Amygdala (tissue), 56 donors: ENCODE measurements at places on chromosomes 3 and 15.

GRCh38 chr3:20752416-20752815, 566.4 kb upstream of the SGO1 start:
- DNase-seq: no peak

DNA sequence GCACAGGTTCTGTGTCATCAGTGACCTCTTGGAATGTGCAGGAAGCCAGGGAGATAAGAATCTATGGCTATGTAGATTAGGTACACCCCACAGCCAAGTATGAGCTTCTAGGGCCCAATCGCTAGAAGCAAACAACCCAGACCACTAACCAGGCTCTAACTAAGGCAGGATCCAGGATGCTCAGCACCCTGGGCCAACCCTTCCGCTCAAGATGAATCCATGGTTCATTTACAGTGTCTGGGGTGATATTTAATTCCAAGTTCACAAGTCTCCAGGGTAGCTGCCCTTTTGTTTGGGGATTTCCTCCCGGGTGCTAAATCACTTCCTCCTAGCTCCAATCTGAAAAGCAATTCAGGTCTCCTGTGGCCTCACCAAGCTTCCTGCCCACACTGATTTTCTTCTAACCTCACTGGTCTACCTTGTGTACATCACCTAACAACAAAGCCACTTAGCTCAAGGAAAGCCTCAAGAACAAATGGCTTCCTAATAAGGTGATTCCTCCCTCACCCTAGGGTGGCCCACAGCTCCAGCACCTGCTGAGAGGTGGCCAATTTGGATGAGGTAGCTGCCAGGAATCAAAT, 2.4 kb downstream of the EHD4 start:
- DNase-seq: no peak

DNA sequence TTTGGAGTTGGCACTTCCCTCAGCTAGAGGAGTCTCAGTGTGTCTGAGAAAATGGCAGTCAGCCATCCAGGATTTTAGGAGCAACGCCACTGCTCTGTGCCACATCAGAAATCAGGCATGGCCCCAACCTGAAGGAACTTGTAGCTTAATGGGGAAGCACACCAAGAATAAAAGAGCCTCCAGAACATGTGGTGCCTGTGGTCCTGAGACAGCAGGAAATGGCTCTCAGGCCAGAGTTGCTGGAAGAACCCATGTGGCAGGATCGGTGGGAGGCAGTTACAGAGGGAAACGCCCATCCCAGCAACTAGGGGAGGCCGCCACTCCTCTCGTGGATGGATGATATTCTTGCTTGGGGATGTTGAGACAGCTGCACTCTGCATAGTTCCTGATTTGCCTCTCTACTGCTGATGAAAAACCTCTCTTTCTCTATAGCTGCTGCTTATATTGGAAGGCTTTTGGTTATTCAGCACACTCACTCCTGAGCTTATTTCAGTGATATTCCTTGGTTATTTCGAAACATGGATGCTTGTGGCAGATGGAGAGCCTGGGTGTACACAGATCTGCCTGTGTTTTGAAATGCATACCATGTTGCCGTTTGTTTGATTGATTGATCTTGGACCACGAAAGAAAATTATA, 52.4 kb downstream of the KLHL25 start:
- DNase-seq: no peak

DNA sequence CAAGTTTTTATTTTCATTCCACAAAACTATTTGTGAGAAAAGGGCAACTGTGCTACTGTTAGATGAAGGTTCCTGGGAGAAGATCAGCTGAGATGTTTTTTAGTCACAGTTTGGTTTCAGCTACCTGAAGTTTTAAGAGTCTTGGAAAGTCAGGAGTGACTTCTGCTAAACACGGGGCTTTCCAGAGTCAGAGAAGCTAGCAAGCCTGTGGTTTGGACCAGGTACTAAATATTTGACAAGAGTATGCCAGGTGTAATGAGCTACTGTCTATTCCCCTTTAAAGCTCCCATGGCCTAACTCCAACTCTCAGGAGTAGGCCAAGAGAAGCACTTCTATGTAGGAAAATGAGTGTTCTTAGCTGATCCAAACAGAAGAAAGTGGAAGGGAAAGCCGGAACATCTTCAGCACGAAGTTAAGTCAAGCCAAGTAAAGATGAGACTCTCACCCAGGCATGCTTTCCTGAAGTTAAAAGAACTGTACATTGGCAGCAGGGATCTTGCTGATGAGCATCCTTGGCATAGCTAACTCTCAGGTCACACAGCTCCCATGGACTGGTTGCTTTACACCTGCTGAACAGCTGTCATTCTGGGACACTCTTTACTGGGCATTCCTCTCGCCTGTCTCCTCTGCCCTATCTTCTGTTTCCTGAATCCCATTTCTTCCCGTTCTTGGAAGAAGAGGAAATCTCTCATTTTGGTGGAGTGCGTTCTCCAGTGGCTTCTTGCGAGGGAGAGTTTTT, 22.5 kb downstream of the TM4SF18 start:
- DNase-seq: no peak

- no peak for DNase-seq
Measured at GRCh38 chr3:171827385-171827784, 15.8 kb upstream of the TMEM212 start.

- DNase-seq: no peak
Measured at GRCh38 chr15:71682001-71682400, 128.4 kb upstream of the NR2E3 start.

DNA sequence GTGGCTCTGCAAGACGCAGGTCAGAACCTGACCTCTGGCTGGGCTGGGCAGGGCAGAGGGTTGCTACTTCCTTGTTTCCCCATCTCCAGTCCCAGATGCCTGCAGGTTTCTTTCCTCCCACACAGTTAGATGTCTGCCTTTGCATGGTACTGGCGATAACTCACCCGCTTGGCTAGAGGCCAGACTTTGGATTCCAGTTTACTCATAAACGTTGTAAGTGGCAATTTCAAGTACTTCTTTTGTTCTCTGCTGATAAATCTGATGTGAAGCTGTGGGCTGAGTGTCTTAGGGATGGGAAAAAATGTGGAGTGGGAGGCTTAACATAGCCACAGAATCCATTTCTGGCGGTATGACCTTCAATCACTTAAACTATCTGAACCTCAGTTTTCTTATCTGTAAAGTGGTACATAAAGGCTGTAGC, 194.2 kb downstream of the EBLN2 start:
- no peak for DNase-seq

GRCh38 chr3:84965141-84965540, 6.4 kb downstream of the CADM2 start:
- DNase-seq: no peak

- DNase-seq: no peak
Measured at GRCh38 chr3:173411375-173411973, 13.9 kb downstream of the NLGN1 start.

DNA sequence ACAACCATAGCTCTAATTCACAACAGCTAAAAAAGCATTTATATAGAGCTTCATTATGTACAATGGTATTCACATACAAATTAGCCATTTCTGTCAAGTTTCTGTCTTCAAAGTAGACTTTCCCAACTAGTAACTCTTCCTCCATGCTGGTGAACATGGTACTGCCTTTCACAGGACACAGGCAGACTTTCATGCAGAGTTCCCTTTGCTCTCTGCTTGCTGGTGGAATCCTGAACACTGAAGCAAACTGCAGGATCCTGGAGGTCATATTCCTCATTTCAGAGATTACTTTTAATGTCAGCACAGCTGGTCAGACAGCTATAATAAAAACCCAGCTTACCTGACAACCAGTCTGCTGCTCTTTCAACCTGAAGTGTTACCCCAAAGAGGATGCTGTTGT, 53.6 kb downstream of the TASOR start:
- DNase-seq: no peak

- no peak for DNase-seq
Measured at GRCh38 chr3:21345382-21345976, 405.5 kb downstream of the ZNF385D start.

GRCh38 chr3:103195216-103195615, 760.4 kb downstream of the ZPLD1 start:
- no peak for DNase-seq

DNA sequence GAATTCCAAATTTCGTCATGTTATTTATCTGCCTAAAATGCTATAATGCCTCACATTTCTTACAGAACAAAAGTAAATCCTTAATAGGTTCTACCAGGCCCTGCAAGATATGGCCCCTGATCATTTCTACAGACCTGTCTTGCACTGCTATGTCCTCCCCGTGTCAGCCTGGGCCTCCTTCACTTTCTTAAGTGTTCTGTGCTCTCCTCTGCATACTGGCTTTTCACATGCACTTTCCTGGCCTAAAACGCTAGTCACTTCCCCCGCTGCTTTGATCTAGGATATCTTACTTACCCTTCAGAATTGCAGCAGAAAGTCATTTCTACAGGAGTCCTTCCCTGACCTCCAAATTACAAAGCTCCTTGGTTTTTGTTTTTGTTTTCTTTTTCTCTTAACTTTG, 551.3 kb downstream of the NSUN3 start:
- DNase-seq: no peak

GRCh38 chr15:49122541-49123062, 32.8 kb downstream of the COPS2 start:
- no peak for DNase-seq

GRCh38 chr3:177777699-177778098, 580.4 kb upstream of the TBL1XR1 start:
- no peak for DNase-seq

GRCh38 chr15:67385971-67386370, 131.4 kb downstream of the IQCH start:
- DNase-seq: no peak

DNA sequence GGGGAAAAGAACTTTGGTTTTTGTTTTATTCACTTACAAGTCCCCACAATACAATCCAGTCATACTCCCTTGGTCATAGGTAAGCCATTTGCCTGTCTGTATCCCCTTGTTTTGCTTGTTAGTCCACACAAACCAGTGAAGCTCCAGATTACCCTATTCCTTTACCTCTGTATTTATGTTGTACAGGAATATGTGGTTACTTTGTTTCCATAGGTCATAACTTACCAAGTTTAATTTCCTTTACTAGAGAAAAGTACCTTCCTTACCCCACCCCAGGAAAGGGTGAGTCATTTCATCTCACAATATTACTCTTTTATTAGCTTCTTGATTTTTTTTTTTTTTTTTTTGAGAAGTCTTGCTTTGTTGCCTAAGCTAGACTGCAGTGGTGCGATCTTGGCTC, 113.4 kb upstream of the LRRFIP2 start:
- no peak for DNase-seq

- no peak for DNase-seq
Measured at GRCh38 chr3:151135541-151136337, 50.3 kb downstream of the MED12L start.

- DNase-seq: no peak
Measured at GRCh38 chr15:78432664-78433063, 5.4 kb upstream of the IREB2 start.

DNA sequence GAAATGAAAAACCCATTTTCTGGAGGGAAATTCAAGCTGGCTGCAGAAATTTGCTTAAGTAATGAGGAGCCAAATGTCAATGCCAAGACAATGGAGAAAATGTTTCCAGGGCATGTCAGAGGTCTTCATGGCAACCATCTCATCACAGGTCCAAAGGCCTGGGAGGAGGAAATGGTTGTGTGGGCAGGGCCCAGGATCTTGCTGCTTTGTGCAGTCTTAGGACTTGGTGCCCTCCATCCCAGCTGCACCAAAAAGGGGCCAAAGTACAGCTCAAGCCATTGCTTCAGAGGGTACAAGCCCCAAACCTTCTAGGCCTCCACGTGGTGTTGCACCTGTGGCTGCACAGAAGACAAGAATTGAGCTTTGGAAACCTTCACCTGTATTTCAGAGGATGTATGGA, 59.3 kb downstream of the POMGNT2 start:
- no peak for DNase-seq

GRCh38 chr3:52119826-52120225, 34.4 kb downstream of the POC1A start:
- DNase-seq: no peak

GRCh38 chr3:16079519-16079918, 95.0 kb upstream of the GALNT15 start:
- no peak for DNase-seq

DNA sequence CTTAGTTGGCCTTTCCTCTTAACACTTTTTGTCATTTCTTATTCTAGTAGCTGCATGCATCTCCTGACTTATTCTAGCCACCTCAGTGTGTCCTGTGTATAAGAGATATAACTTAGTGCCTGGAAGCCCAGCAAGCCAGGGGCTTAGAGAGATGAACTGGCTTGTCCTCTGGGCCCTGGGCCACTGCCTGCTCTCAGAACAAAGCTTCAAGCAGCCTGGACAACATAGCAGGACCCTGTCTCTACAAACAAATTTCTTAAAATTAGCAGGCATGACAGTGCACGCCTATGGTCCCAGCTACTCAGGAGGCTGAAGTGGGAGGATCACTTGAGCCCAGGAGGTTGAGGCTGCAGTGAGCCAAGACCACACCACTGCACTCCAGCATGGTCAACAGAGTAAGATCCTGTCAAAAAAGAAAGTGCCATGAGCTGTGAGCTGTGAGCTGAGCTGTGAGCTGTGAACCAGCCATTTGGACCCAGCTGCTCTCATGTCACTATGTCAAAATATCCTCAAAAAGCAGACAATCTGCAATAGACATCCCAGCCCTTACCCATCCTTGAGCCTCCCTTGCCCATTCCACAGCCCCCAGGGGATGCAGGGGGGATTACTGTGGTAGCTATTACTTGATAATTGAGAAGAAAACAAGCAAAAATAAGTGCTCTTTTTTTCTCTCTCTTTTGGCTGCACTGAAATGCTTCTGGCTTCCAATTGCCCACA, 174.5 kb downstream of the OPA1 start:
- DNase-seq: no peak

DNA sequence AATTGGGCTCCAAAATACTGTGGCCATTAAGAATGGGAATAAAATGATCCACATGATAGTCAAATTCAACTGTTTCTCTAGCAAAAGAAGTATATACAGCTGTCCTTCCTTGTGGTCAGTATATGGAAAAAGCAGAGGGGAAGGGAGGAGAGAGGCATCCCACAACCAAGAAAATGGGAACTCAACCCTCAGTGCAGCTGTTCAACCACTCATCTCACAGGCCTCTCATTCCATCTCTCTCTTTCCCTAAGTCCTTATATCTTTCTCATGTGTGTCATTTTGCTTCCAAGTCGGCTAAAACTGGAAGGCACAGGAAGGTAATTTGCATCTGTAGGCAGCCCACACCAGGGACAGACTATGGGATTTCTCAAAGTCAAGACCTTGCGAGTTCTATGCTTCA, 27.5 kb downstream of the AVEN start:
- no peak for DNase-seq

DNA sequence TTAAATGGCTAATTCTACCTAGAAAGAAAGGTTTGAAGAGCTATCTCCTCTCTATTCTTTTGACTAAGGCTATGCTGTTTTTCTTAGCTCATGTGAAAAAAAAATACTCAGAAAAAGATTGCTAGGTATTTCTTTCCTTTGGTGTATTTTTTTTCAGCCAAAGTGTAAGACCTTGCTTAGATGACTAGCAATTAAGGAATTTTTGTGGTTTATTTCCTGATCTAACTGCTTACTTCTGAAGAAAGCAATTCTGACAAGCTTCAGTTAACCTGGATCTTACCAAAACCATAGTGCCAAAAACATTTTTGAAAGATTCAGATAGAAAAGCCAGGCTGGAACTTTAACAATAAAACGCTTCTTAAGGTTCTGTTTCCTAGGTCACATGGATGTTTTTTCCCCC, 315.6 kb downstream of the SOX2 start:
- no peak for DNase-seq

- no peak for DNase-seq
Measured at GRCh38 chr3:113183748-113184661, 27.4 kb upstream of the BOC start.
